CD8-positive, alpha-beta memory T cell (primary cell): ENCODE measurements at places on chromosomes 1 and 21.

- H3K4me1 ChIP-seq, result peaks cover 10% of the 10 kb centered on the region
- H3K4me3 ChIP-seq, result no peak overlapping the region
- no peaks in the 10 kb centered on the region for H3K36me3 ChIP-seq
- H3K27ac ChIP-seq, result no peak overlapping the region
- H3K27me3 ChIP-seq, result no peaks in the 10 kb centered on the region
Observed at GRCh38 chr1:1360506-1361169, 2.3 kb upstream of the MXRA8 start.

- H3K27me3 ChIP-seq, result no peaks in the 10 kb centered on the region
- H3K4me1 ChIP-seq, result no peaks in the 10 kb centered on the region
- no peak overlapping the region for H3K4me3 ChIP-seq
- no peak overlapping the region for H3K27ac ChIP-seq
Observed at GRCh38 chr1:53112861-53113260, 29.6 kb downstream of the SLC1A7 start.

GRCh38 chr1:18635070-18635577, 4.5 kb downstream of the PAX7 start:
- no peak overlapping the region for H3K4me3 ChIP-seq
- no peaks in the 10 kb centered on the region for H3K4me1 ChIP-seq
- no peak for DNase-seq
- peaks cover 79% of the 10 kb centered on the region for H3K27me3 ChIP-seq
- H3K36me3 ChIP-seq, result no peaks in the 10 kb centered on the region

- no peak for DNase-seq
- H3K4me3 ChIP-seq, result no peak overlapping the region
- no peaks in the 10 kb centered on the region for H3K27me3 ChIP-seq
Observed at GRCh38 chr21:27759091-27759659, 792.3 kb upstream of the ADAMTS5 start.

- no peak for DNase-seq
- H3K4me3 ChIP-seq, result no peak overlapping the region
- H3K27me3 ChIP-seq, result no peaks in the 10 kb centered on the region
- H3K27ac ChIP-seq, result no peak overlapping the region
- H3K4me1 ChIP-seq, result no peaks in the 10 kb centered on the region
Observed at GRCh38 chr1:14261395-14261794, 337.1 kb upstream of the KAZN start.

DNA sequence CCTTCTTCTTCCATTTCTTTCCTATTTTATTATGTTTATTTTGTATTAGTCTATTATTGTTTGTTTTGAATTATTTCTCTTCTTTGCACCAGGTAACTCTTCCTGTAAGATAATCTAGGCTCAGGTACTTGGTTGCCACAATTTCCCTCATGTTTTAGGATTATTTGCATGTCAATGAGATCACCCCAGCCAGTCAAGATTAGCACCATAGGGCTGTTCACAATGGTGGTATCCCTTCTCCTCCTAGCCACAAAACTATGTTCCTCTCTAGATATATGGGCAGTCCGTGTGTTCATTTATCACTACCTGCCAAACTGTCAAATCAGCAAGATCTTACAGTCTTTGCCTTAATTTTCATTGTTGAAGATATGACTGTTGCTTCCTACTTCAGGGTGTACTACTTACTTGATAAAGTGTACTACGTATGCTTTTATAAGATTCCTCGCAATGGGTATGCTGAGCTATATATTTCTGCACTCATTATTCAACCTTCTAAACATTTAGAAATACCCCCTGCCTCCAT, 1536.2 kb downstream of the PLA2G4A start:
- no peaks in the 10 kb centered on the region for H3K27me3 ChIP-seq
- DNase-seq, result no peak
- no peak overlapping the region for H3K27ac ChIP-seq
- H3K36me3 ChIP-seq, result no peaks in the 10 kb centered on the region
- no peak overlapping the region for H3K4me3 ChIP-seq
- H3K4me1 ChIP-seq, result no peaks in the 10 kb centered on the region

DNA sequence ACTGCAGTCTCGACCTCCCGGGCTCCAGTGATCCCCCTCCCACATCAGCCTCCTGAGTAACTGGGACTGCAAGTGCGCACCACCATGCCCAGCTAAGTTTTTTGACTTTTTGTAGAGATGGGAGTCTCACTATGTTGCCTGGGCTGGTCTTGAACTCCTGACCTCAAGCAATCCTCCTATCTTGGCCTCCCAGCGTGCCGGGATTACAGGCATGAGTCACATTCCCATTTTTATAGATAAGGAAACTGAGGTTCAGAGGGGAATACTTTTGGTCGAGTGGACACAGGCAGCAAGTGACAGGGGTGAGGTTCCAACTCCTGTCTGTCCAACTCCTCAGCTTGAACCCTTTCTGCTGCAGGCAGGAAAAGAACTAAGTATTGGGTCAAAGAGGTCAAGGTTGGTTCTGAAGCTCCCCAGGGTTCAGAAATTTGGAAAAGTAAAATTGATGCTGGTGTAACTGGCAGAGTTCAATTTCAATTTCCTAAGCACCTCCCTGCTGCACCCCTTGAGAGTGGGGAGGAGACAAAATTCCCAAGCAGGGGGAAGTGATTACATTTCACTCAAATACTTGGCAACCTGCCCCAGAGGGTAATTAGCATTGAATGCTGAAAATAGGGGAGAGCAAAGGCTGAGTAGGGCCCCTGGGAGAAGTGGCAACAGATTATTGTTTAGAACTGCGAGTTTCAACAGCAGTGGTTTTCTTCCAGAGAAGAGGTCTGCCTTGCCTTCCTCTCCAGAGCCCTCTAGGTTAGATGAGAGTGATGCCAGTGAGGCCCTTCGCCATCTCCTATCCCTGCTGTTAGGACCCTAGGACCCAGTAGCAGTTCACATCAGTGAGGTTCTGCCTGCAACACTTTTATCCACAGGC, 17.5 kb upstream of the ALPL start:
- H3K27ac ChIP-seq, result no peak overlapping the region
- no peak for DNase-seq
- H3K27me3 ChIP-seq, result no peaks in the 10 kb centered on the region
- H3K36me3 ChIP-seq, result no peaks in the 10 kb centered on the region

DNA sequence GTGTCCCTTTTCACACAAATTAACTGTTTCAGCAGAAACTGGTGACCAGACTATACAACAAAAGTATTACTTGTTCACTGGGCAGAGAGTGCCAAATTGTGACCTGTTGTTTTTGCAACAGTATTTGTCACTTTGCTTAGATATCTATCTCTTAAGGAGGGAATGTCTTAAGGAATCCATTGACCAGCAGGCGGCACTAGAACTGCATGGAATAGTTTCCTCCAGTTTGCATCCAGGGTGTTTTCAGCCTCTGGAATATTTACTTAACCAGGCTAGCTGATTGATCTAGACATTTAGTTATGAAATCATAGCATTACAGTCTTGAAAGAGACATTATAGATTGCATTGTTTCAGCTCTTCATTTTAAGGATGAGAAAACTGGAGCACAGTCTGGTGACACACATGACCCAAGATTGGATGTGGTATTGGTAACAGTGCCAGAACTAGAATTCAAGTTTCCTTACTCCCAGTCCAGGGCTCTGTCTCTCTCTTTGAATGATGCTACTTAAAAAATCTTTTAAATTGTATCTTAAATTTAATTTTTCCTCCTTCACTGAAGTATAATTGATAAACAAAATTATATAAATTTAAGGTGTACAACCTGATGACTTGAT, 16.9 kb downstream of the RPTN start:
- no peak overlapping the region for H3K4me3 ChIP-seq
- H3K27ac ChIP-seq, result no peak overlapping the region
- H3K4me1 ChIP-seq, result no peaks in the 10 kb centered on the region
- no peaks in the 10 kb centered on the region for H3K27me3 ChIP-seq

DNA sequence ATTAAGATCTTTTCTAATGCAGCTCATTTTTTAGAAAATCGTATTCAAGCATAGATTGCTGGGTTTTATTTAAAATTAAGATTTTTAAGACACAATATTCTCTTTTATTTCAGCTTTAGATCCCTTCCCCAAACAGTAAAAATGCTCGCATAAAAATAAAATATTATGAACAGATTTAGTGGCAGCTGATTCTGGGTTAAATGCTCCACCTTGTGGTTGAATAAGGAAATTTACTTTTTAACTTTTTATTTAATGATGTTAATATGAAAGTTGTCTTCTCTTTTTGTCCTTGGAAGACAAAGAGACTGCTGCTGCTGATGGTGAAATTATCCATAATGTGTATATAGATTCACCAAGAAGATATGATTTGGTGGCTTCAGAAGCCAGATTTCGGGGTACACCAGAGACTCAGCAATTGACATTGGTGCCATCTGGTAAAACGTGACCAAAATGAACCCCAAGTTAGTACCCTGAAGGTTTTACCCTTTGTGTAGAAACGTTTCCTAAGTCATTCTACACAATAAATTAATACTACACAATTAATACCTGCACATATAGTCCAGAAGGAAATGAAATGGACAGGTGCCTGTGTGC, 128.0 kb downstream of the ADAMTS1 start:
- H3K27ac ChIP-seq, result no peak overlapping the region
- H3K4me3 ChIP-seq, result no peak overlapping the region
- no peaks in the 10 kb centered on the region for H3K27me3 ChIP-seq
- H3K4me1 ChIP-seq, result no peaks in the 10 kb centered on the region
- DNase-seq, result no peak

DNA sequence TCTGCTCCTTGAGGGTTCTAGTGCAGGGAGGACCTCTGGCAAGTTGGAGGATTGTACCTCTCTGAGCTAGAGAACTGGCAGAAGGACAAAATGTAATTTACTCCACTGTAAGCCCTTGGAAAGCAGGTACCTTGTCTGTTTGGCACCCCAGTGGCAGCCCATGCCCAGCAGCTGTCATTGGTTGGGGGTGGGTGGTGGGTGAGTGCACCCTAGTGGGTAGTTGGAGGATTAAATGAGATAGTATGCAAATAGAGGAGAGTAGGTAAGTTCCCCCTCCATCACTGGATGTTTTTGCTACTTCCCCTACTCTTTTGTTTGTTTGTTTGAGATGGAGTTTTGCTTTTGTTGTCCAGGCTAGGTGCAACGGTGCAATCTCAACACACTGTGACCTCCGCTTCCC, 69.8 kb downstream of the RYR2 start:
- no peaks in the 10 kb centered on the region for H3K36me3 ChIP-seq
- no peaks in the 10 kb centered on the region for H3K4me1 ChIP-seq
- no peak for DNase-seq
- no peaks in the 10 kb centered on the region for H3K27me3 ChIP-seq
- no peak overlapping the region for H3K4me3 ChIP-seq
- no peak overlapping the region for H3K27ac ChIP-seq

DNA sequence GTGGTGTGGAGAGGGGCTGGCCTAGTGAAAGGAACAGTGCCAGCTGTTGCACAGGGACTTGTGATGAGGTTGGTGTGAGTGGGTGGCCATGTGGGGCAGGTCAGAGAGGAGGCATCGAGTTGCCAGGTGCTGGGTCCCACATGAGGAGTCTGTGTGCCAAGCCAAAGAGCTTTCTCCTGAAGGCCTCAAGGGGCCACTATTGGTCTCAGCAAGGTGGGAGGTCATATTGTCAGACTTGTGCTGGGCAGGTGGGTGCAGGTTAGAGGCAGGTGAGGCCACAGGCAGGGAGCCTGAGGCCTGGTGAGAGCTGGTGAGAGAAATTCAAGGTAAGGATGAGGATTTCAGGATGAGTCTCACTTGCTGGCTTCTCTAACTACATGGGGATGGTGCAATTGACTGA, 256.8 kb downstream of the DISC1 start:
- no peak overlapping the region for H3K4me3 ChIP-seq
- H3K27ac ChIP-seq, result no peak overlapping the region
- DNase-seq, result no peak
- H3K27me3 ChIP-seq, result no peaks in the 10 kb centered on the region
- no peaks in the 10 kb centered on the region for H3K4me1 ChIP-seq
- H3K36me3 ChIP-seq, result no peaks in the 10 kb centered on the region

GRCh38 chr1:24555591-24556413, at the start of gene NCMAP:
Gene NCMAP (plus strand): TSS chr1:24556087. CDS start chr1:24595431, 39,344 bp downstream.
- no peak within 1 kb of the TSS for H3K27ac ChIP-seq
- no peaks in the 10 kb centered on the region for H3K36me3 ChIP-seq
- H3K4me3 ChIP-seq, result peak within 1 kb of the TSS; percentile 32
- H3K27me3 ChIP-seq, result peaks cover 7% of the 10 kb centered on the region

DNA sequence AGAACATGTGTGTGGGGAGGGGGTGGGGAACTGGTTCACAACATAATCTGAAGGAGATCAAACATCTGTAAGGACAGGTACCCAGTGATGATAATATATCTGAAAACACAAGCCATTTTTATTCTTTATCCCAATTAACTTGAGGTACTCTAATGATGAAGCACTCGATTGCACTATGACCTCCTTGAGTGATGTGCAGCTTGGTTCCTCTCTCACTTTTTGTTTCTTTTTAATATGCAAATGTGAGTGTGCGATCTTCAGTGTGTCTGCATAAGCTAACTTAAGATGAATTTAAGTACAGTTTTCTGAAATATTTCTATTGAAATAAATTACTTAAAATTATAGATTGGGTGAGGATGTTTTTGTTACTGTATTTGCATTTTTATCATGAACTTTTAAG, 50.6 kb upstream of the ANGPTL1 start:
- H3K27me3 ChIP-seq, result no peaks in the 10 kb centered on the region
- no peaks in the 10 kb centered on the region for H3K4me1 ChIP-seq
- DNase-seq, result no peak
- no peaks in the 10 kb centered on the region for H3K36me3 ChIP-seq

DNA sequence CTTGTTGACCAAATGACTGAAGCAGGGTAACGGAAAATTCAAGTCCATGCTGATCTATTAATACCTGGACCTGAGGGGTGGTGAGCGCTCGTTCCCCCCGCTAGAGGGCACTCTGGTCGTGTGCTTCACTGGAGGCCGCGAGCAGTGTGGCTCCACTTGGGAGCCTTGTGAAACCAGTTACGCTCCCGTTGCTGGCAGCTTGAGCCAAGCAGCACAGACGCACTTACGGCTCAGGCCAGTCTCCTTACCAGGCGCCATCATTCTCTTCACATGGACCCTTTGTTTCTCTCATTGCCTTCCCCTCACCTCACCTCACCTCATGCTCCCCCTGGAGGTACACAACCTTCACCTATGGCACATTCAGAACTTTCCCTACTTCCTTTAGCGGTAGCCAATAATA, 49.7 kb upstream of the TSPAN2 start:
- peak; percentile 24 for DNase-seq
- H3K27ac ChIP-seq, result no peak overlapping the region
- H3K27me3 ChIP-seq, result peaks cover 4% of the 10 kb centered on the region

DNA sequence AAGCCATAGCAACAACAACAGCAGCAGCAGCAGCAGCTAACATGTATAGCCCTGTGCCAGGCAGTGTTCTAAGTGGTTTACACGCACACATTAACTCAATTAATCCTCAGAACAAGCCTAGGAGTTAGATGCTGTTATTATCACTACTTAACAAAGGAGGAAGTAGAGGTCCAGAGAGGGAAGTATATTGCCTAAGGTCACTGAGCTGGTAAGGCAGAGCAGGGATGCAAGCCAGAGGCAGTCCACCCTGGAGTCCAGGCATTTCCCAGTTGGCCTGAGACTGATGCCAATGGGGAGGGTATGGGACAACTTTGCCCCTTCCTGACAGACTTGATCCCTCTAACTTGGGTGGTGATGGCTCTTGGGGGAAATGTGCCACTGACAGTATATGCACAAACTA, 6.8 kb downstream of the CDC14A start:
- H3K4me1 ChIP-seq, result peaks cover 81% of the 10 kb centered on the region
- DNase-seq, result no peak
- no peak overlapping the region for H3K4me3 ChIP-seq
